ENCODE measurements at places on chromosomes 11 and 22.
A peak's percentile ranks its signal among the peaks of the same experiment; 100 is the strongest.

DNA sequence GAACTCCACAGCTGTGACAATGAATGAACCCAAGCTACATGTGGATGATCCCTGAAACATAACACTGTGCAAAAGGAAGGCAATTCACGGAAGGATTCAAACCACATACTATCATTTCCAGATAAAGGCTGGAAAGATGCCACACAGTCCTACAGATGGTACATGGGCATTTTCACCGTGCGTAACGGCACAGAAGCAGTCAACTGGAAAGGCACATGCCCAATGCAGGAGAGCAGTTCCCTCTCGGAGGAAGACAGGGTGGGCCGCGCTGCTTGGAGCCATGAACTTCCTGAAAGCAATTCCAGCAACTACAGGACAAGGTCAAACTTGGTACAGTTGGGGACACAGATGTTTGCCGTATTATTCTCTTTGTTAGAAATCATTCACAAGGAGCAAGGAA is 103.7 kb downstream of the SHANK2 start:
- DNase-seq: no peak

DNA sequence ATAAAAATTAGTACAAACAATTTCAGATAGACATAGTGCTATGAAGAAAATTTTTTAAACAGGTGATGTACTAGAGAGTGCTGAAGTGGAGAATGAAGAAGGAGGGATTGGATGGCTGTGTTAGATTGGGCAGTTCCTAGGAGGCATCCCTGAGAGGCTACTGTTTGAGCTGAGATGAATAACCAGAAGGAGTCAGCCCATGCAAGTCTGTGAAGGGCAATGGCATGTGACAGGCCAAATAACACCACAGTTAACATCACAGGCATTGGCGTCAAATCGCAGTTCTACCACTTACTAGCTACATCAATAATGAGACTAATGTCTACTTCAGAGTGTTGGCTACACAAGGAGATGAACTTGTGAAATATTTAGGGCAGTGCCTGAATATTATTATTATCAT is 35.4 kb downstream of the HORMAD2 start:
- no peak for DNase-seq

DNA sequence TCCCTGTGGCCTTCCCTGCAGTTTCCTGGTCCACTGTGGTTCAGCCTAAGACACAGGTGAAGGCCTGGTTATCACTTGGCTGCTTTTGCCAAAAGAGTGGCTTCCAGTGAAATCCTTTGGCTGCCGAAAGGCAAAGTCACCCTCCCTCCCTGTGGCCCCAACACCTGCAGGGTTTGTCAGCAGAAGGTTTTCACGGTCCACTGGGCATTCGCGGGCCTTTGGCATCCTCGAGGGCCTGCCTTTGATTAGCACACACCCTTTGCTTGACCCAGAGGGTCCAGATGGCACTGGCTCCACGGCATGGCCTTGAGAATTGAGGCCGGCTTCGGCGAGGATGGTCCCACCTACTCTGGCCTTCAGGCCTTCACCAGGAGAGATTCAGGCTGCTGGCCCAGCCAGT is 35.3 kb downstream of the RTN4R start:
- no peak for DNase-seq

DNA sequence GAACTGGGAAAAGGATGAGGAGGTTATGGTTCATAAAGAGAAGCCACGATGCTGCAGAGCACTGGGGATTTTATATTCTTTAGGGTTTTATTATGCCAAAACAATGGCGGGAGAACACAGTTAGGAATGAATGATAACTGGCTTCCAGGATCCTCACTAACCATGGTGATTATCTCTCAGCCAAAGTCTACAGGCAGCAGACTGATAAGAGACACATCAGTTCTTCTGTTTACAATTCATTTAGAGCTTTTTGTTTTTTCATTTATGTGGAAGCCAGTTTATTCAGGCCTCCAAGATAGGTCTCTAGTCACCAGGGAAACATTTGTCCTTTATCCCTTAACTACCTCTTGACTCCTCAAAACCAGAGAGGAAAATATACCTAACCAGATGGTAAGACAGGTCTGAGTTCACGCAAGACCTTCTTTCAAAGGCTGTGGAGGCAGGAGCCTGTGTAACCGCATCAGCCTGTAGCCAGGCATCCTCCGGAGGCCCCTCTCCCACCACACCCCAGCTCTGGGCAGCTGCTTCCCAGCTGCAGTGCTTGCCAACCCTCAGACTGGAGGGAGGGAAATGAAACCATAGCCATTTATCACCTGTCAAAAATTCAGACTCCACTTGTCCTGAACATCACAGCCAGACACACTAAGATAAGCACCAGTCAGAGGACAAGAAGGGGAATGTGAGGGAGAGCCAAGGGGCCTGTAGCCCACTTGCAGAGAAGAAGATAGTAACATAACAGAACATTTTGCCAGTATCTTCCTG is 57.2 kb upstream of the FAM181B start:
- DNase-seq: no peak

- no peak for DNase-seq
These were observed 572.7 kb downstream of the SOX6 start for GRCh38 chr11:15783619-15784018.

DNA sequence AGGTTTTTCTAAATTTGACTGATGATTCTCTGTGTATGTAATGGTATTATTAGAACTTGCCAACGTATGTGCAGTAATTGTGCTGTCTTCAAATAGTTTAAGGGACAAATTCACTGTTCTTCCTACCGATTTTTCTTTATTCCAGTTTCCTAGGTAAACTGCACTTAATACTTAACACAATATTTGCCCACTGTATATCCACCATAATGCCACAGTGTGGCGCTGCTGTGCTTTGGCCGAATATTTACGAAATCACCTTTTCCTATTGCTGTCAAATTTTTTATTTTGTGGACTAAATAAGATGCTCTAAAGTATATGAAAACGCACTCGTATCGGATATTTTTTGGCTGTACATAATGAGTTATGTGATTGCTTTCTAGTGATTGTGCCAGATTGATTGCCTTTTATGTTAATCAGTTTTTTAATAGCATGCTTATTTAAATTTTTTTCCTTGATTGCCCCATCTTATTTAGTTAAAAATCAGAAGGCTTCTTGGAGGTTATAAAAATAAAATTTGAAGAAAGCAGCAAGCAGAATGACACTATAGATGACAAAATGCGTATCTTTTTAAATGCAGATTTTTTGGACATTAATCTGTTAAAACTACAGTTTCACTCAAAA is 10.5 kb downstream of the AASDHPPT start:
- DNase-seq: peak; percentile 75

DNA sequence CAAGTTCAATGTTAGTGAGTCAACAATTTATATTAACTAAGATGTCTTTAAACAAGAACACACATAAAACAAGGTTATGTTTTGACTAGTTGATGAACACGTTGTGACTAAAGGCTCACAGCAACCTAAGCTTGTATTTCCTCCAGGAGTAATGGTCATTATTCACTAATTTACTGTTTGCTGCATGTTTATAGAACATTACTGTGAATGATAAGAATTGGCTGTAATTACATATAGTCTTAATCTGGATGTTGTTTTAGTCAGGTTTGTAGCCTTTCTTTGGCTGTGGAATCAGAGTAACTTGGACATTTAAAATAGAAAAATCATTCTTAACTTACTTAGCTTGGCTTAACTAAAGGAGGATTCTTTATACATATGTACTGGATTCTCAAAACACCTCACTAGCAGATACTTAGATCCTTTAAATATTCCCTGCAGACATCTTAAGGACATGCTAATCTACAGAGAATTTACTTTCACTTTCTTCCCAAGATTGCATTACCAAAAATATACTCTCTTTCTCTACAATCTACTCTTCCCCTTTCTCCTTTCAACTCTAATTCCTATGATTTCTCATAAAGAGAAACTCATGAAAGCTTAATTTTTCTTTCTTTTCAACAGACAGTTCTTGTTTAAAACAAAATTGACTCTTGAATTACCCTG is 319.7 kb upstream of the CTSC start:
- DNase-seq: no peak

All from eye (tissue), 1 donor.